Stimulated activated CD8-positive, alpha-beta memory T cell treated with anti-CD3 and anti-CD28 coated beads, Interleukin-4, amount 100 ng/mL, for 48 hours (primary cell): ENCODE measurements at places on chromosomes 5 and 9.

GRCh38 chr5:158773161-158773560, 326.6 kb downstream of the EBF1 start:
- DNase-seq: no peak

- DNase-seq: peak; percentile 71
Observed at GRCh38 chr9:88007291-88007650, 32.9 kb upstream of the CDK20 start.

- no peak for DNase-seq
Observed at GRCh38 chr5:95773335-95774059, 42.4 kb downstream of the RHOBTB3 start.

- no peak for DNase-seq
Observed at GRCh38 chr9:110936237-110936636, 102.0 kb downstream of the LPAR1 start.

GRCh38 chr5:25160891-25161290, 516.1 kb upstream of the CDH10 start:
- no peak for DNase-seq

- peak; percentile 43 for DNase-seq
Observed at GRCh38 chr5:140806834-140807775, at the start of gene PCDHA4. Gene PCDHA4, plus strand, starts transcription at chr5:140807068.

DNA sequence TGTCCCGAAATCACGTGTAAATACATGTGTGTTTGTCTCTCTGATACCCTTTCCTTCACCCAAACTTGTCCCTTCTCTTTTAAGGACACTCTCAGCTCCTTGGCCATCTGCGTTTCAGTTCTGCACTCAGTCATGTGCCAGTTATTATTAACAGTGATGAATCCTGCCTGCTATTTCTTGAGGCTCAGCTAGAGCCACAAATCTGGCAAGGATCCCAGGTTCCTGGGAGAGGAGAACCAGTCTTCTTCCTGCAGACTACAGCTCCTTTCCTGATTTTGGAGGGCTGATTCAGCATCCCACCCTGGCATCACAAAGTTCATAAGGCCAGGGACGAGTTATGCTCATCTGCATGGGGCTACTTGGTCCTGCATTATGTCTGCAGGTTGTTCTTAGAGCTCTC, 5.6 kb downstream of the MAMDC2 start:
- DNase-seq: no peak

GRCh38 chr5:82356808-82357671, 78.9 kb upstream of the RPS23 start:
- DNase-seq: peak; percentile 79

GRCh38 chr5:169554251-169554650, 29.3 kb upstream of the SPDL1 start:
- no peak for DNase-seq

GRCh38 chr9:124354346-124355038, 60.8 kb downstream of the PSMB7 start:
- DNase-seq: no peak

DNA sequence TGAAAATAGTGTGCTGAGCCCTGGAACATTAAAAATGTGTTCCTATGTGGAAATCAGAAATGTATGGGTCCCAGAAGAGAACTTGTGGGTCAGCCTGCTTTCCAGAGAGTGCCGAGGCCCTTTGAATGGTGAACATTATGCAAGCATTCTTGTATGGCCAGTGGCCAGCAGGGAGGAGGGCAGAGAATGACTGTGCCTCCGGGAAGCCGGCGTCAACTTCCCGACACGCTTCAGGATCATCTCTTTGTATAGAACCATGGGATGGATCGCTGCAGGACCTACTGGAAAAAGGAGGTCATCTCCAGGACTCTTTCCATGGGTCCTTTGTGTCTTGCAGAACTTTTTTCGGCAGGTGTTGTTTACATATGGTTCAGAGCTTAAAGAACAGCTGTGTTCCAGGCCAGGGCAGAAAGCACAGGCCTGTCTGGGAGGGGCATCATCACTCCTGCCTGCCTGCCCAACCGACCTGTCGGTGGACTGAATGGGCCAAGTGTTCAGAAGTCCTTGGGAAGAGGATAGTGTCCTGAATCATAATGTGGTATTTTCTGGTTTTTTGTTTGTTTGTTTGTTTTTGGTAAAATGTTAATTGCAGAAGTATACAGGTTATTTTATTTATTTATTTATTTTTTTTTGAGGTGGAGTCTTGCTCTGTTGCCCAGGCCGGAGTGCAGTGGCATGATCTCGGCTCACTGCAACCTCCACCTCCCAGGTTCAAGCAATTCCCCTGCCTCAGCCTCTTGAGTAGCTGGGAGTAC, 9.0 kb downstream of the PRRC2B start:
- no peak for DNase-seq

- no peak for DNase-seq
Observed at GRCh38 chr5:80230269-80230992, 25.4 kb downstream of the SERINC5 start.

- DNase-seq: no peak
Observed at GRCh38 chr5:142689081-142689480, 3.2 kb upstream of the FGF1 start.

GRCh38 chr5:78513441-78513840, 135.1 kb downstream of the LHFPL2 start:
- DNase-seq: no peak

GRCh38 chr9:27801545-27801944, 228.3 kb upstream of the C9orf72 start:
- DNase-seq: no peak

GRCh38 chr9:115952430-115953292, 200.9 kb upstream of the PAPPA start:
- no peak for DNase-seq

DNA sequence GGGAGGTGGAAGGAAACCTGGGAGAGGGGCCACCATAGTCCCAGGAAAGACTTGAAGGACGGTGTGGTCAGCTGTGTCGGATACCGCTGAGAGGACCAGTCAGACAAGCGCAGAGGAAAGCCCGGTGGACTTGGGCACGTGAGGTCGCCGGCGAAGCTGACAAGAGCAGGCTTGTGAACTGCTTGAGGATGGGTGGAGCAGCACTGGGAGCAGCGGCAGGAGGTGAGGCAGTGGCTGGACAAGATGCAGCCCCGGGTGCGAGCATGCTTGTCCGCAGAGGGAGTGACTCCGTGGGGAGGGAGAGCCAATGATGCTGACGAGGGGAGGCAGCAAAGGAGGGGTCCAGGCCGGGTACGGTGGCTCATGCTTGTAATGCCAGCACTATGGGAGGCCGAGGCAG, 18.3 kb upstream of the CD74 start:
- DNase-seq: no peak

- no peak for DNase-seq
Observed at GRCh38 chr5:36619012-36619635, 12.7 kb downstream of the SLC1A3 start.

- no peak for DNase-seq
Observed at GRCh38 chr5:57505272-57506200, 22.9 kb upstream of the ACTBL2 start.

- no peak for DNase-seq
Observed at GRCh38 chr5:158483281-158483860, 616.3 kb downstream of the EBF1 start.

DNA sequence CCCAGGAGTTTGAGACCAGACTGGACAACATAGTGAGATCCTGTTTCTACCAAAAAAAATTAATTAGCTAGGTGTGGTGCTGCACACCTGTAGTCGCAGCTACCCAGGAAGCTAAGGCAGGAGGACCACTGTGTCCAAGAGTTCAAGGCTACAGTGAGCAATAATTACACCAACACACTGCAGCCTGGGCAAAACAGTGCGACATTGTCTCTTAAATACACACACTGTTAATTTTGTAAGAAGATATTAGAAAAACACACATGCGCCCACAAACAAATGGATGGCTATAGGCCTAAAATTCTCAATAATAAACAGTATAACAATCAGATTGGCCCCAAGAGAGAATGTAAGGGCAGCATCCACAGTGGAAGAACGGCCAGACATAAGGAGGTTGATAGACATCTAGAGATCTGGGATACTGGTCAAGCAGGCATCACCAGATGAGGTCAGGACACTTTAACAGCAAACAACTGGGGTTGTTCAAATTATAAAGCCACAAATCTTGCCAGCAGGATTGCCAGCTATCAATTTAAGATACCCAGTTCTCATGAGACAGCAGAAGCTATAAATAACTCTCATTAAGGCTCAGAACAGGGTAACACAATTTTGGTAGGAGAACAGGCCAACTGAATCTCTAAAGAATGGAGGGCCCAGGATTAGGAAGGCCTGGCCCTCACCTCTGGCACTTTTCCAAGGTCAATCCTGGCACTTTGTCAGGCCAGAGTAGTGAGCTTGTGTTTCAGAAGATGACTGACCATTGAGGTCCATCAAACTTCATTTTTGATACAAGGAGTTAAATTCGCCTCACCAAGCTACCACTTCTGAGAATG, 29.5 kb downstream of the GOLPH3 start:
- no peak for DNase-seq

DNA sequence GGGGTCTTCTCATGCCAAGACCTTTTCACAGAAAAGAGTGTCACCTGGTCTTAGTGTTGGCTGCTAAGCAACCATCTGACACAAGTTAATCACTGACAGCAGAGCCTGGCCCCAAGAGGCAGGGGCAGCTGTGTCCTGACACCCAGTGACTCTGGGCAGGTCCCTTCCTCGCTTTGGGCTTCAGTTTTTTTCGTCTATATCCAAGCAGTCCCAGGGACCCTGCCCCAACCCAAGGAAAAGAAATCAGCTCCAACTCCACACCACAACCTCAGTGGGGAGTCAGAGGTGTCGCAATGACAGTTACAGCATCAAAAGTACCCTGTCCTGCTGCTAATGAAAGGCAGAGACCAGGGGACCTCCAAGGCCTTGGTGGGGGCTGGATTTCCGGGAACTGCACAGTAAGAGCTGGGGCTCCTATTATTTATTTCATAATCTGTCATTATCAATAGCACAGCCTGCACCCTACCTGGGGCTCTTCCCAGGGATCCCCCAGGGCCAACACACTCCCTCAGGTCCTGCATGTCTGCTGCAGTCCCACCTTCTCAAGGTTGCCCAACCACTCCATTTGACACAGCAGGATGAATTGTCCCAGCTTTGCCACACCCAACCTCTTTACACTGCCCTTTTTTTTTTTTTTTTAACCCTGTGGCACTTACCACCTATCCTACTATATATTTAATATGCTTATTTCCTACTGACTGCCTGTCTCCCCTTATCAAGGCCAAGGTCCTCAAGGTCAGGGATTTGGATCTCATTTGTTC, 9.4 kb downstream of the ANKS6 start:
- DNase-seq: no peak

- DNase-seq: no peak
Observed at GRCh38 chr9:91077624-91078368, 276.2 kb downstream of the SYK start.
